ENCODE measurements at places on chromosomes 12 and 14.

DNA sequence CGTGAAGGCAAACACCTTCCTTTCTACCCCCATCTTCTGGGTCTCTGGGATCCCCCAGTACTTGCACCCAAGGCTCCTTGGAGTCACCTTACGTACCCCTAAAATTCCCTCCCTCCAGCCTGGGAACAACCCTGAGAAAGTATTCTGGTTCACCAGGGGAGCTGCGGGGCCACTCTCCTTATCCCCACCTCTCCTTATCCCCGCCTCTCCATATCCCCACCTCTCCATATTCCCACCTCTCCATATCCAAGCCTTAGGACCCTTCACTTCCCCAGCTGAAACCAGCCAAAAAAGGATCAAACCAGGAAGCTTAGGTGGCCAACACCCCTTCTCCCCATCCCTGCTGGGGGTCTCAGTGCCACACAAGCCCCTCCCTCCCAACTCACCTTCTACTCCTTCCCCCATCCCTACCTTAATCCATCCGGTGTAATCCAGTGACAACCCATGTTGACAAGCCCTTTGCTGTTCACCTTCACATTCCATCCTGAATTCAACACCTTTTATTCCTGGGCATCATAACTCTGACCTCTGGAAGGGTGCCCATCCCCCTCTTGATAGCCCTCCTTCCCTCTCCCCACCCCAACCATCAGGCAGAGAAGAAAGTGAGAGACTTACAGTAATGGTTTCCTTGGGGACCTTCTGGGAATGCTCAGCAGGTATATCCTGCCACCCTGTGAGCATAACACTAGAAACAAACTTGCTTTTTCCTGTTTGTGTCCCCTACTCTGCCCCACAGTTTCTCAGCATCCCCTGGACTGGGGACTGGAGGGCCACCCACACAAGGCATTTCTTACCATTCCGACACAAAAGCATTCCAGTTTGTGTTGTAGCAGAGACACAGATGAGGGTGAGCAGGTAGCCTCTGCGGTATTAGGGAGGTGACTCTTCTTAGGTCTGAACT, 1.6 kb upstream of the MSI1 start:
- DNase-seq, result no peak

DNA sequence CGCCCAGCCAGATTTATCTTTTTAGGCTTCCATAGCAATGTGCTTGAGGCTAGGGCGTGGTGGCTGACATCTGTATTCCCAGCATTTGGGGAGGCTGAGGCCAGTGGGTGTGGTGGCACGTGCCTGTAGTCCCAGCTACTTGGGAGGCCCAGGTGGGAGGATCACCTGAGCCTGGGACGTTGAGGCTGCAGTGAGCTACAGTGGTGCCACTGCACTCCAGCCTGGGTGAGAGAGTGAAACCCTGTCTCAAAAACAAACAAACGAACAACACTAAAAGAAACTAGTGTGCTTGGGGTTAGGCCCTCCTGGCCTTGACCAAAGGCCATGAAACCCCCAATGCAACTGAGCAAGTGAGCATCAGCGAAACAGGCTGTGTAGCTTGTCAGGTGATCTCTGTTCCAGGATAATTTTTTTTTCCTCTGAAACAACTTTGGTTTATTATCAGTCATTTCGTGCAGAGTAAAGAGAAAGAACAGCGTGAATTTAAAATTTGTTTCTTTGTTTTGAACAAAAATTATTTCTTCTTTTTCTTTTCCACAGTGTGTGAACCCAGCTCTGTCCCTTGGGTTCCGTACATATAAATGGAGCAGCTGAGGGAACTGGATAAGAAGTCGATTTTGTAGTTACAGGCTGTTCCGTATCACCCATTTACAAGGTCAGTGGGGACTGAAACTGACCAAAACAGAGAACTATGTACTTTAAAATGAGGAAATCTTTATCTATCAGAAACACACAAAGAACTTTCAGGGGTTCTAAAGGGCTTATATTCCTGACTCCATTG, 8.8 kb upstream of the TUBA1C start:
- DNase-seq, result no peak

- DNase-seq, result no peak
Observed at GRCh38 chr12:23014749-23015148, 389.8 kb downstream of the ETNK1 start.

- no peak for DNase-seq
Observed at GRCh38 chr14:100669468-100669867, 57.2 kb upstream of the DLK1 start.

DNA sequence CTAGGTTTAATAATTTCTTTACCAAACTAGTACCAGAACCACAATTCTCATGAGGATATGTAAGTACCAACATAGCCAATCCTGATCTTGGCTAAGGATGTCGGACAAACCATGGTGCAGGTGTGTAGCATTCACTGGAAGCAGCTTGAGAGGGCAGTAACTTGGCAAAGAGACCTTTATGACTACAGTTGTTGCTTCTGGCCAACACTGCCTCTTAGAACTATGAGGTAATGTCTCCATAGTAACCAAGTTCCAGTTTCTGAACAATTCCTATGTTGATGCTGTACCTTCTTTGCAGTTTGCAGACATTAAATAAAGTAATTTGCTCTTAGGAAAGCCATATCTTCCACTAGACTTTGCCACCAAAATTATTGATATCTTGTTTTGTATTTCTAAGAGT, at the start of gene LMNTD1:
Gene LMNTD1 (minus strand): TSS at position 186 of the 400 bp plus-strand sequence. CDS start 324 bp downstream, outside the sequence.
- DNase-seq, result no peak

DNA sequence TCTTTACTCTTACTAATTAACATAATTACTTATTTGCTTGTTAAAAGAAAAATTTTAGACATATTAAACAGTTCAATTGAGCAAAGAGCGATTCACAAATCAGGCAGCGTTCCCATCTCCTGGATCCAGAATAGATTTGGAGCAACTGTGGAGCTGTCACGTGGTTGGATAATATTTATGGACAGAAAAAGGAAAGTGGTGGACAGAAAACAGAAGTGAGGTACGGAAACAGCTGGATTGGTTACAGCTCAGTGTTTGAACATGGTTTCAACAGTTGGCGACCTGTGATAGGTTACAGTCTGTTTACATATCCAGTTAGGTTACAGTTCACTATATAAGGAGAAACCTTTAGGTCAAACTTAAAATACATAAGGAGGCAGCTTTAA, 19.7 kb upstream of the FAM234B start:
- DNase-seq, result no peak

DNA sequence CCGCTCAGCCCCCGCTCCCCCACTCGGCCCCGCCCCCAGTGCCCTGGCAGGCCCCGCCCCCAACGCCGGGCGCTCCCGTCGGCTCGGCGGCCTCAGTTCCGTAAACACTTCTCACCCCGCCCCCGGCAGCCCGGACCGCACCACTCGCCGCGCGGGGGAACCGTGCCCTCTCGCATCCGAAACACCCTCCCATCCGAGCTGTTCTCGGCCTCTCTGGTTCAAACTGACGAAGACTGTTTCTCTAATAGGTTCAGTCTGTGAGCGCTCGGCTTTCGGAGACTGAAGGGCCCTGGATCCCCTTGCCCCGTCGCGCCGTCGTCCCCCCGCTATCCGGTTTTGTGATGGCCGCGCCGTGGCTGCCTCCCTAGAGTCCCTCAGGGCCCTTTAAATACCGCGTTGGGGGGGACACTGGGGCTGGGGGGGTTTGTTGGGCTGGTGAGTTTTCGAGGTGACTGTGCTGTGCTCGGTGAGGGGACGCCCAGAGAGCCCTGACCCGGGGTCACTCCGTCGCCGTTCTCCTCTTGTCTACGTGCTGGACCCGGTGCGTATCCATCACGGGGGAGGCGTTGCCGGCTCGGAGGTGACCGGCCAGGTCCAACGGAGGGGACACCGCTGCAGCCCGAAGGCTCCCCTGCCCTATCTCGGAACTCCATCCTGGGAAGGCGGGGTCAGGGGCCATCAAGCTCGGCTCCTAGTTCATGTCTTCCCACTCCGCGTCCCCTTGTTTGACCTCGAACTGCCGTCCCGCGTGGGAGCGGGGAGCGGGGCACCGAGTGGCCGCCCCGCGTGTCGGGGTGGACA, at the start of gene TCP11L2:
Gene TCP11L2 (plus strand): TSS at position 333 of the 801 bp plus-strand sequence. CDS start 8,343 bp downstream, outside the sequence.
- DNase-seq, result peak; percentile 91

- DNase-seq, result no peak
Observed at GRCh38 chr12:22416801-22417200, 82.3 kb upstream of the ST8SIA1 start.

DNA sequence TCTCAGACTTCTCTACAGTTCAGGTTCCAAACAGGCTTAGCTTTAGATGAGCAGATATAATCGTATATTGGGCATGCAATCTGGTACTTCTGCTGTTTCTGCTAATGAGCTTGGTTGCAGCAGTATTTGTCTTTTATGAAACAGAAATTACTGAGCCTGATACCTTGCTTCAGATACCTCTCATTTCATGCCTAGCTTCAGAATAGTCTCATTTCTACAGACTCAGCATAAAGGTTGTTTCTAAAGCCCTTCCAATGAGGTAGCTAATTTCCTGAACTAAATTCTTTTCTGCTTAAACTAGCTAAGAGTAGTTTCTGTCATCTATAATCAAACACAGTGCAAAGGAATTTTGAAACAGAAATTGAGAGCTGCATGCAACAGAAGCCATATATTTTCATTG, 275.0 kb upstream of the KITLG start:
- DNase-seq, result no peak

DNA sequence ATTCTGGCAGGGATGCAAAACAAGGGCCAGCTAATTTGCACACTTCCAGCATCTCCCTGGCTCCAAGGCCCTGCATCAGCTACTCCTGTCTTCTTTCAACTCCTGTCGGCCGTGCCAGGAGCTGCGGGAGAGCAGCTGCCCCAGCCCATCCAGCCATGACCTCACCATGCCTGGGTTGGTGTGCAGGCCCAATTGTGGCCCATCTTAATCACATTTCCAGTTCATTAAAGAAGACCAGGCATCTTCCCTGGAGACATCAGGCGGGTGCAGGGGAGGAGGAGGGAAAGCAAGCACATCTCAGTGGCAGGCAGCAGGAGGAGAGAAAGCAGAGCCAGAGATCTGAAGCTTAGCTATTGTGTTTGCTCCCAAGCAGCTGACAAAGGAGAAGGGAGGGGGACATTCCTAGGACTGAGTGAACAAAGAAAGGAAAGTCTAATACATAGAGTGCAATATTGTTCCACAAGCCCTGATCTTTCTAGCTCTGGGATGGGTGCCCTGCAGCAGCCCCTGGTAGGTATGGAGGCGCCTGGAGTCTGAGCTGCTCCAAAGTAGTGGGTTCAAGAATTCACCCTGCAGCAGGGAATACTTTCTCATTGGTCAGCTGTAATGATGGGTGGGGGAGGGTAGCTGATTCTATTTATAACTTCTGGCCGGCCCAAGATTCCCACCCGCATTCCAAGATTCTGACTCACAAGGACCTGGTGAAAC, 40.1 kb downstream of the VWF start:
- no peak for DNase-seq

GRCh38 chr12:321606-322326, 59.1 kb upstream of the SLC6A13 start:
- DNase-seq, result no peak

GRCh38 chr14:77892381-77892871, 92.5 kb downstream of the ADCK1 start:
- no peak for DNase-seq

GRCh38 chr12:113310489-113310888, 24.4 kb downstream of the SLC8B1 start:
- DNase-seq, result no peak

DNA sequence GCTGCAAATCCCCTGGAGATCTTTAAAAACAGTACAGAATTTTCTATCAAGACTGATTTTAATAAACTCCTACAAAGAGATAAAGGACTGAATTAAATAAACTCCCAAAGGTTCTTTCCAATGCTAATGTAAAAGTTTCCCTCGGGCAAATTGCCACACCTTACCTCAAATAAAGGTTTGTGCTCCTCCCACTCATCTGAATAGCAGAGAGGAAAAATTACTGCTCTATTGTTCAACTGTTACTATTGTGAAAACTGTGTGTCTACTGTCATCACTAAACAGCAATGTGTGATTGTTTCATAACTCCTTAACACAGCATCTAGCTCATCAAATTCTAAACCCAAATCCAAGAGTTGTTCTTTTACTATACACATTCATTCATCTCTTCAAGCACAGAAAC, 3.2 kb downstream of the SPTLC2 start:
- DNase-seq, result no peak

DNA sequence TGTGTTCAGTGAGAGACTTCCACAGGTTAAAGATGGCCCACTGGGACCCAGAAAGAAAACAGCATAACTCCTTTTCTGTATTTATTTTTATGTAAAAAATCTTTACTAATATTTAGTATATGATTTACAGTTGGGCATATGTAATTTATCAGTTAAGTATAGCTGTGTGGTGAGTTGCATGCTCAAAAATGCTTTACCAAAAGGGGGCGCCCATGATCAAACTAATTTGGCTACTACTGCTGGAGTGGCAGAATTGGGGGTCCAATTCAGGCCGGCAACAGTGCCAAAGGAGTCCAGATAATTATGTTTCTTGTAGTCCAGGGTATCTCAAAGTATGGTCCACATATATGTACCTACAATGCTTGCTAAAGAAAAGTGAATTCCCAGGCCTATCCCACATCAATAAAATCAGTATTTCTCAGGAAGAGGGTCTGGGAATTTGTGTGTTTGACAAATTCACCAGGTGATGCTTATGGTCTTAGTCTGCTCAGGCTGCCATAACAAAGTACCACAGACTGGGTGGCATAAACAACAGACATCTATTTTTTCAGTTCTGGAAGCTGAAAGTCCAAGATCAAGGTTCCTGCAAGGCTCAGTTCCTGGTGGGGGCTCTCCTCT, 152.0 kb downstream of the KTN1 start:
- DNase-seq, result peak; percentile 48

DNA sequence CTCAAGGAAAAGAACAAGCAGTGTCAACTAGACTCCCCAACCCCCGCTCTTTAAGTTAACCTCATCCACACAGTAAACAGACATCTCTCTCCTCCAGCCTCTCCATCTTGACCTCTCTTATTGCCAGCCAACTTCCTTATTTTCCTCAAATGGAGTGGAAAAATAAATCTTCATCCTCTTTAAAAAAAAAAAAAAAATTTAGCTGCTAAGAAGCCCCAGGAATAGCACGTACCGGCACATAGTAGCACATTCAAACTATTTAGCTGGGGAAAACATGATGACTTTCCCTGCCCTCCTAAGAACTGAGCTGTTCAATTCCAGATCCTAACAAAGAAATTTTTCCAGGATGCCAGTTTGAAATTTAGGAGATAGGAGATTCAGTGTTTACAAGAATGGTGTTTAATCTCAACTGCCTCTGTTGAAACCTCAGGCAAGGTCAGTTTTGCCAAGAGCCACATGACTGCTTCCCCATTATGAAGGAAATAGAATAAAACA, 90.8 kb downstream of the EPS8 start:
- no peak for DNase-seq
